ENCODE measurements at places on chromosomes 3 and 15. TPM values are rescaled to one million over a fixed set of nuclear protein-coding genes. Genes with fewer than 3 reads are reported as not detected.

Gene ISLR2
- 6.1 TPM for total RNA-seq

DNA sequence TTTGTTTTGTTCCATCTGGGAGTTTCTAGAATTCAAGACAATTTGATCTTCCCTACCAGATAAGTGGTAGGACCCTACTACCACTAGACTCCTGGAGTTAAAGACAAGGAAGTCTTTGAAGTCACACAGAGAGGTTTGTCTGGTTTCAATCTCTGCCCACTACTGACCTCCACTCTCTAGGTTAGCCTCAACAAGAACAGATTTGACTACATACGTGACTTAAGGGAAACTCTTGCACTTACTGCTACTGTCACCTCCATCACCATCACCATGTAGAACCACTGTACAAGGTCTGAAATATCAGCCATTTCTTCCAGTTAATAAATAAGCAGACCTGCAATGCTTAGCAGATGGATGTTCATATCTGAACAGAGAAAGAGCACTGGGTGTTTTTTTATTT, 148.3 kb upstream of the ARHGEF26 start:
- no peak overlapping the region for H3K27ac ChIP-seq
- no peak overlapping the region for H3K4me3 ChIP-seq
- DNase-seq: no peak
- H3K36me3 ChIP-seq: no peaks in the 10 kb centered on the region
- H3K27me3 ChIP-seq: peaks cover 3% of the 10 kb centered on the region
- H3K4me1 ChIP-seq: no peaks in the 10 kb centered on the region

- DNase-seq: no peak
- peaks cover 60% of the 10 kb centered on the region for H3K4me1 ChIP-seq
- no peak overlapping the region for H3K4me3 ChIP-seq
- no peak overlapping the region for H3K27ac ChIP-seq
- H3K27me3 ChIP-seq: peaks cover 12% of the 10 kb centered on the region
- H3K36me3 ChIP-seq: no peaks in the 10 kb centered on the region
Measured at GRCh38 chr3:4735243-4735642, 242.1 kb downstream of the ITPR1 start.

GRCh38 chr3:189049458-189050236, 122.1 kb upstream of the TPRG1 start:
- H3K27me3 ChIP-seq: peaks cover 28% of the 10 kb centered on the region
- DNase-seq: no peak
- no peak overlapping the region for H3K4me3 ChIP-seq

GRCh38 chr3:49717959-49718857, 1.3 kb downstream of the AMIGO3 start:
- H3K27ac ChIP-seq: no peak overlapping the region
- no peak for DNase-seq
- H3K4me1 ChIP-seq: peaks cover 21% of the 10 kb centered on the region
- peaks cover 6% of the 10 kb centered on the region for H3K36me3 ChIP-seq

DNA sequence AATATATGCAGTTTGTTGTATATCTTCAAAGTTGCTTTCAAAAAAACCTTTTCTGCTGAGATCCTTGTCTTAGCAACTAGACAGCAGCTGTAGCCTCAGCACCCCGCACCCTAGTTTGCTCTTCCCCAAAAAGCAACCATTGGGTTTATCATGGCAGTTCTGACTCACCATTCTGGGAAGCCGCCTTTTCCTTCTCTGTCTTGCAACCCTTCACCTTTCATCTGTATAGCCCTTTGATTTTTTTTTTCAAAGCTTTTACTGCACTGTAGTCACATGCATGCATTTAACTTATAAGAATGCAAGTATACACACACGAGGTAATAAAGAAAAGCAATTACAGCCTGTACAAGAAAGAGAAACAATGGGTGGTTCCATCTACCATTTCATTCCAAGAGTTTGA, 65.1 kb upstream of the THBS1 start:
- H3K4me1 ChIP-seq: peaks cover 14% of the 10 kb centered on the region
- H3K27me3 ChIP-seq: no peaks in the 10 kb centered on the region
- H3K4me3 ChIP-seq: no peak overlapping the region

DNA sequence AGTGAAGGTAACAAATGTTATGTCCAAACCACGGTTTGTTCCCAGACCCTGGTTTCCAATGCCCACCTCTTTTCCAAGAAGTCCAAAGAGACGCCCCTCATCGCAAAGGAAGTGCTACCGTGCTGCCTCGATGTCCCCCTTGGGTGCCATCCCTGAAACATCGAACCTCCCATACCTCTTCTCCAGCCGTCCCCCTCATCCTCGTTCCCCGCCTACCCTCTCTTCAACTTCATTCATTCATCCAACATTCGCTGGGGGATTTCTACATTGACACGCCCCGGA, 467 bp downstream of the TIPIN start:
- H3K27me3 ChIP-seq: no peaks in the 10 kb centered on the region
- no peaks in the 10 kb centered on the region for H3K36me3 ChIP-seq
- peaks cover 12% of the 10 kb centered on the region for H3K4me1 ChIP-seq
- peak overlapping the region; percentile 93 for H3K27ac ChIP-seq
- no peak for DNase-seq

GRCh38 chr3:138366006-138366759, 17.8 kb downstream of the MRAS start:
- H3K4me1 ChIP-seq: peaks cover 28% of the 10 kb centered on the region
- no peaks in the 10 kb centered on the region for H3K27me3 ChIP-seq
- no peak overlapping the region for H3K27ac ChIP-seq

DNA sequence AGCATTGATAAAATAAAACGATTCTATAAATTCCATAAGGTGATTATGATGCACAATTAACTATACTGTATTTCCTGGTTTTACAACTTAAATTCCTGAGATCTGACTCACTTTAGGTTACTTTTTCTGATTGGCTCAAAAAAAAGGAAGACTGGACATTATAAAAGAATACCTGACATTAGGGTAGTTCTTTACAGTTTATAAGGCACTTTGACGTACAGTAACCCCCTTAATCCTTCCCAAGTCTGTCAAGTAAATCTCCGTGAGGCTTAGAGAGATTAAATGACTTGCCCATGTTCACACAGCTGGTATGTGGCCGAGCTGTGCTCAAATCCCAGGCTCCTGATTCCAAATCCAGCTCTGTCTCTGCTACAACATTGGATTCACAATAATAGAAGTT, 1.0 kb upstream of the SLTM start:
- H3K4me3 ChIP-seq: peak overlapping the region; percentile 96
- H3K4me1 ChIP-seq: peaks cover 27% of the 10 kb centered on the region
- H3K36me3 ChIP-seq: no peaks in the 10 kb centered on the region
- peak overlapping the region; percentile 91 for H3K27ac ChIP-seq
- H3K27me3 ChIP-seq: no peaks in the 10 kb centered on the region

Gene ABCC5
- 39.9 TPM for total RNA-seq

Gene ACTRT3
- 2.5 TPM for total RNA-seq

DNA sequence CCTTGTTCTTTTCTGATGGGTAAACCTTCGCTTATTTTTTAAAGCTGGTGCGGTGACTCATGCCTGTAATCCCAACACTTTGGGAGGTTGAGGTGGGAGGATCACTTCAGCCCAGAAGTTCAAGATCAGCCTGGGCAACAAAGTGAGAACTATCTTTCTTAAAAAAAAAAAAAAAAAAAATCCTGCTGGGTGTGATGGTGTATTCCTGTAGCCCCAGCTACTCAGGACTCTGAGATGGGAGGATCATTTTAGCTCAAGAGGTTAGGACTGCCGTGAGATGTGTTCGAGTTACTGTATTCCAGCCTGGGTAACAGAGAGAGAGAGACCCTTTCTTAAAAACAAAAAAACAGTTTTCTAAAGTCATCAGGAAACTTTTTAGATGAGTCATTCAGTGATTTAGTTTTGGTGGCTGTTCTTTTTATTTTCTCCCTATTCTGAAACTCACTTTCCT, 37.7 kb downstream of the SLMAP start:
- no peaks in the 10 kb centered on the region for H3K36me3 ChIP-seq
- peaks cover 20% of the 10 kb centered on the region for H3K4me1 ChIP-seq
- H3K27ac ChIP-seq: peak overlapping the region; percentile 65
- no peaks in the 10 kb centered on the region for H3K27me3 ChIP-seq

Gene CHDH
- 0.81 TPM for total RNA-seq

DNA sequence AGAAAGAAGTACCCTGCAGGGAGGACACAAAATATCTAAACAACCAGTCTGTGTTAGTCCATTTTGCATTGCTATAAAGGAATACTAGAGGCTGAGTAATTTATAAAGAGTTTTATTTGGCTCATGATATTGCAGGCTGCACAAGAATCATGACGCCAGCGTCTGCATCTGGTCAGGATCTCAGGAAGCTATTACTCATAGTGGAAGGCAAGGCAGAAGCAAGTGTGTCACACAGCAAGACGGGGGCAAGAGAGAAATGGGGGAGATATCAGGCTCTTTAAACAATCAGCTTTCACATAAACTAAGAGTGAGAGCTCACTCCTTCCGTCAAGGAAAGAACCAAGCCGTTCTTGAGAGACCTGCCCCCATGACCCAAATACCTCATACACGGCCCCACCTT, 614.8 kb downstream of the ZIC1 start:
- no peaks in the 10 kb centered on the region for H3K36me3 ChIP-seq
- no peaks in the 10 kb centered on the region for H3K27me3 ChIP-seq
- peaks cover 5% of the 10 kb centered on the region for H3K4me1 ChIP-seq
- no peak for DNase-seq
- no peak overlapping the region for H3K27ac ChIP-seq

GRCh38 chr3:184750349-184751083, 38.7 kb upstream of the MAGEF1 start:
- no peak overlapping the region for H3K4me3 ChIP-seq
- H3K36me3 ChIP-seq: no peaks in the 10 kb centered on the region
- DNase-seq: no peak
- H3K27me3 ChIP-seq: peaks cover 25% of the 10 kb centered on the region

Gene MESP2
- not detected for total RNA-seq

Gene GXYLT2
- total RNA-seq: 7.8 TPM

DNA sequence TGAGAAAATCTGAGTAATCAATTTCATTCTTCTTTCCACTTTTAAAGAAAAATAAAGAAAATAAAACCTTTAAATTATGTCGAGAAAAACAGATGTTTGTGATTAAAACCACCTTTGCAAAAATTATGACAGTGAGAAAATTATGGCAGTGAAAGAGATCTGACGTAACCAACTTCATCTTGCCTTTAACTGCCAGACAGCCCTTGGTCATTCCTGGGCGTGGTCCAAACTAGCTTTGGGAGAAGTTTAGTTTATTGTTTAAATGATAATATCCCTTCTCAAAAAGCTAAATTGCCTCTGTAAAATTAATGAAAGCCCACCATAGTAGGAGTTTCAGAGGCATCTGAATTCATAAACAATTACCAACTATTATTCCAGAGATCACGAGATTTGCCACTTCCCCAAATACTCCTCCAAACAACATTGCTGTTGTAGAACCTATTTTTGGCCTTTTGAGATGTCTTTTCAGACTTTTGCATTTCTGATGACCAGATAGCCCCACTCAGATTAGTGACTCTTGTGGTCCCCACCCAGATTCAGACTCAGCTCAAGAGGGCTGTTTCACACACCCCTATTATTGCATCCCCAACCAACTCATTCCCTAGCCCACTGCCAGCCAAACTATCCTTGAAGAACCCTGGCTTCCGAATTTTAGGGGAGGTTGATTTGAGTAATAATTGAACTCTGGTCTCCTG, 664.4 kb upstream of the CBLB start:
- no peaks in the 10 kb centered on the region for H3K4me1 ChIP-seq
- no peaks in the 10 kb centered on the region for H3K27me3 ChIP-seq
- H3K27ac ChIP-seq: no peak overlapping the region

Gene VEPH1
- total RNA-seq: 0.21 TPM

DNA sequence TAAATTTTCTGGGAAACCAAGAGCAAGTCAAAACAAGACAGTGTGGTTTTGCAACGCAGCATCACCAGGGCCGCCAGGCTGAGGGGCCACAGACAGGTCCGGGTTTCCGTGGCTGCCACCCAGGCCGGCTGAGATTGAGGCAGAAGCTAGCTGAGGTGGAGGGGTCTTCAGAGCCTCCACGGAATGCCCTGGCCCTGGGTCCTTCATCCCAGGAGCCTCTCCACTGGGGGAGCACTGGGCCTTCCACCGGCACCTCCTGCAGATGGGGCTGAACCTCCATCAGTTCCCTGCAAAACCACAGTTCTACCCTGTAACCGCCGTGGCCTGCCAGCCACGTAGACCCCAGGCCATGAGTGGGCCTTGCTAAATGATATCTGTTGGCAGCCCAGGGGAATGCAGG, 152.7 kb downstream of the CHSY1 start:
- H3K4me3 ChIP-seq: no peak overlapping the region
- no peak for DNase-seq
- H3K36me3 ChIP-seq: no peaks in the 10 kb centered on the region
- no peaks in the 10 kb centered on the region for H3K4me1 ChIP-seq

DNA sequence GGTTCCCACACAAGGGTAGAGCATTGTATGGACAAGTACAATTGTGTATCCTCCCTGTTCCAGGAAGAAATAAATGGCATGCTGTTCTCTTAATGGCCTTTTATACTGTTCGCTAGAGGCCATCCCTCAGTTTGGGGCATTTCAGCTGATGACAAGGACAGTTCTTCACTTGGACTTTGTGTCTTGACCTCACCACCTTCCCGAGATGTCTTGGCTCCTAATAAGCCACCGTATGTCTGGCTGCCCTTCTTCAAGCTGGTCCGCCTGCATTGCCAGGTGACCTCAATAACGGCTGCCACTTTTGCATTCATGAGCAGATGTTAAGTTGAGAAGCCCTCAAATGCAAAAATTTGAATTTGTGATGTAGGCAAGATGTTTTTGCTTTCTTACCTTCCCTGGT, 24.1 kb downstream of the ZBTB38 start:
- H3K27ac ChIP-seq: no peak overlapping the region
- peaks cover 36% of the 10 kb centered on the region for H3K4me1 ChIP-seq
- no peaks in the 10 kb centered on the region for H3K27me3 ChIP-seq
- DNase-seq: no peak
- peaks cover 18% of the 10 kb centered on the region for H3K36me3 ChIP-seq

GRCh38 chr3:47414666-47415587, 34.1 kb downstream of the PTPN23 start:
- H3K4me1 ChIP-seq: no peaks in the 10 kb centered on the region
- no peaks in the 10 kb centered on the region for H3K27me3 ChIP-seq
- H3K4me3 ChIP-seq: no peak overlapping the region
- H3K27ac ChIP-seq: no peak overlapping the region

- no peaks in the 10 kb centered on the region for H3K36me3 ChIP-seq
- H3K27ac ChIP-seq: no peak overlapping the region
- no peak overlapping the region for H3K4me3 ChIP-seq
- H3K4me1 ChIP-seq: peaks cover 10% of the 10 kb centered on the region
- no peak for DNase-seq
- no peaks in the 10 kb centered on the region for H3K27me3 ChIP-seq
Measured at GRCh38 chr3:119657887-119658702, 2.3 kb downstream of the POPDC2 start.

DNA sequence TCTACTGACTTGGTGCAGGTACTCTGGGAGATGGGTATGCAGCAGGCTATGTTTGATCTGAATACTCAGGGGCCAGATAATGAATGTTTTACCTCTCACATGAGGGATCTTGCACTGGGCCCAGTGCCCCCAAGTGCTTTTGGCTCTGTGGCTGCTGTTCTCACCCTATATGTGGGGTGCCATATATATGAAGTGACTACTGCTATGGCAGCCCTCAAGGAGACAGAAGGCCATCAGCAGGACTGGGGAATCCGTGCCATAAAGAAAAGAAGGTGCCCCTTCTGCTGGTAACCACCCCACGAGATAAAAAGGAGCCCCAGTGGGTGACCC, 302.1 kb downstream of the ZPLD1 start:
- no peak overlapping the region for H3K4me3 ChIP-seq
- no peak overlapping the region for H3K27ac ChIP-seq
- no peaks in the 10 kb centered on the region for H3K36me3 ChIP-seq
- DNase-seq: no peak
- peaks cover 10% of the 10 kb centered on the region for H3K4me1 ChIP-seq

Gene ZNF860
- 0.55 TPM for total RNA-seq

GRCh38 chr3:69251078-69251805, 128.8 kb upstream of the LMOD3 start:
- DNase-seq: no peak
- H3K4me3 ChIP-seq: no peak overlapping the region
- H3K4me1 ChIP-seq: no peaks in the 10 kb centered on the region
